ENCODE measurements at places on chromosomes 5 and 9.
A peak's percentile ranks its signal among the peaks of the same experiment; 100 is the strongest.

DNA sequence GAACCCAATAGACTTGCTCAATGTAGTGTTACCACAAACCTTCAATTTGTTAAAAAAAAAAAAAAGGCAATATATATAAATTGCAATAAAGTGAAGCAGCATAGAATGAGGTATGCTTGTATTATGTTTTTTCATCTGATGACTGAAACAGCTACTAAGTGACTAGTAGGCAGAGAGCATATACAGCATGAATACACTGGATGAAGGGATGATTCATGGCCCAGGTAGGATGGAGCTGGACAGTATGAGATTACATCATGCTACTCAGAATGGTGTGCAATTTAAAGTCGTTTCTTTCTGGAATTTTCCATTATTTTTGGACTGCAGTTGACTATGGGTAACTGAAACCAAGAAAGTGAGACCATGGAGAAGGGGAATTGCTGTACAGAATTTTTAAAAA lies 161.2 kb downstream of the GNA14 start:
- DNase-seq = no peak

- no peak for DNase-seq
Measured at GRCh38 chr5:40071870-40072269, 607.8 kb upstream of the PTGER4 start.

GRCh38 chr5:65271906-65272305 lies 209.8 kb downstream of the ADAMTS6 start:
- no peak for DNase-seq

GRCh38 chr5:150411245-150411979 lies 1.3 kb downstream of the CD74 start:
- no peak for DNase-seq

GRCh38 chr9:135671591-135672041 lies 8.5 kb downstream of the LCN9 start:
- DNase-seq = no peak

- DNase-seq = no peak
Measured at GRCh38 chr5:139462586-139463276, at the start of gene ECSCR. Gene ECSCR, minus strand, starts transcription at chr5:139462743. Its CDS starts 73 bp downstream, at chr5:139462670.

GRCh38 chr5:59609501-59610265 lies 283.8 kb downstream of the PDE4D start:
- no peak for DNase-seq

GRCh38 chr9:117747386-117747970 lies 43.3 kb downstream of the TLR4 start:
- DNase-seq = no peak

DNA sequence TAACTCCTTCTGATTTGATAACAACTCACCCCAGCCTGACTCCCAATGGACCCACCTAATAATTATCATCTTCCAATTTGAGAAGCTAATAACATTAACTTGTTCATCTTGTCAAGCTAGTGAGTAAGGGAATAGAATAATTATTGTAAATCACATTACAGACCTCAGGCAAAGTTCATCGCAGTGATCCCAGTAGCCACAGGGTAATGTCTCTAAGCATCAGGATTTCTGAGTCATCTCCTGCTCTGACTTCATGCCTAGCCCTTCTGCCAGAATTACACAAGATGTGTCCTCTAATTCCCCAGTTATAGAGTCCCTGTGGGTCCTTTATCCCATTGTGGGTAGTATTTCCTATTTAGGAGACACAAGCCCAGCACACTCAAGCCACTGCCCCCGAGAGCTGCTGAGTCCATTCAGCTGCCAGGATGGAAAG lies 365.7 kb downstream of the DEPDC1B start:
- peak; percentile 65 for DNase-seq

GRCh38 chr5:62719061-62719720 lies 140.6 kb downstream of the LRRC70 start:
- DNase-seq = no peak

GRCh38 chr9:114621975-114622609 lies 11.0 kb downstream of the TMEM268 start:
- DNase-seq = peak; percentile 26

GRCh38 chr5:123545506-123545905 lies 33.5 kb downstream of the CSNK1G3 start:
- DNase-seq = no peak

GRCh38 chr9:93599571-93600403 lies 23.4 kb downstream of the PHF2 start:
- no peak for DNase-seq

GRCh38 chr5:135993335-135993879 lies 35.4 kb upstream of the TGFBI start:
- no peak for DNase-seq

- no peak for DNase-seq
Measured at GRCh38 chr9:88766778-88767503, 224.3 kb upstream of the S1PR3 start.

DNA sequence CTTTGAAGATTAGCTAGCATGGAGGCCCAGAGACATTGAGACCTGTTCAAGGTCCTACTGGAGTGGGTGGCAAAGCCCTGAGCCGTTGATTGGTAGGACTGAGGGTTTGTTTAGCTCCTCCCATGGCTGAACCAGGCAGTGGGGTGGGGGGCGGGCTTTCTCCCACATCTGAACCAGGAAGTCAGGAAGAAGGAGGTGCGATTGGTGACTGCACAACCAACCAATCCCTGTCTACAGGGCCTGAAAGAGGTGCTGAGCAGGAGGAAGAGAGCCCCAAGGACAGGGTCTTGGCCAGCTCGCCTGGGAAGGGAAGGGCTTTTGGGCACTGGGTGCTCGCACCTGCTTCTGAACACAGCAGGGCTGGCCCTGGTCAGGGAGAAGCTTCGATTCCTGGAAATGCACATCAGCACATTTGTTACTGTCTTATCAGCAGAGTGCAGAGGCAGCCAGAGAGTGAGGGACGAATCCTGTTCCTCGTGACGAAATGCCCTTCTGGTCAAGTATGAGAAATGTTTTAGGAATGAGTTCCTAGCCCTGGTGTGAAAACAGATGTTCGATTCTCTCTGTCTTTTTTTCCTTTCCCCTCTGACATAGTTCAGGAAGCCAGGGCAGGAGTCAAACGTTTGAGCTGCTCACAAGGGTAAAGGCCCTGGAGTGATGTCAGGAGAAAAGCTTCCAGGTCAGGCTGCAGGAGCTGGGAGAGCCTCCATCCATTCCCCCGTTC lies 294.8 kb upstream of the KLF4 start:
- DNase-seq = peak; percentile 34

- DNase-seq = no peak
Measured at GRCh38 chr9:14909961-14910805, at the start of gene FREM1. Gene FREM1, minus strand, starts transcription at chr9:14910428. Its CDS starts 41,451 bp downstream, at chr9:14868977.

DNA sequence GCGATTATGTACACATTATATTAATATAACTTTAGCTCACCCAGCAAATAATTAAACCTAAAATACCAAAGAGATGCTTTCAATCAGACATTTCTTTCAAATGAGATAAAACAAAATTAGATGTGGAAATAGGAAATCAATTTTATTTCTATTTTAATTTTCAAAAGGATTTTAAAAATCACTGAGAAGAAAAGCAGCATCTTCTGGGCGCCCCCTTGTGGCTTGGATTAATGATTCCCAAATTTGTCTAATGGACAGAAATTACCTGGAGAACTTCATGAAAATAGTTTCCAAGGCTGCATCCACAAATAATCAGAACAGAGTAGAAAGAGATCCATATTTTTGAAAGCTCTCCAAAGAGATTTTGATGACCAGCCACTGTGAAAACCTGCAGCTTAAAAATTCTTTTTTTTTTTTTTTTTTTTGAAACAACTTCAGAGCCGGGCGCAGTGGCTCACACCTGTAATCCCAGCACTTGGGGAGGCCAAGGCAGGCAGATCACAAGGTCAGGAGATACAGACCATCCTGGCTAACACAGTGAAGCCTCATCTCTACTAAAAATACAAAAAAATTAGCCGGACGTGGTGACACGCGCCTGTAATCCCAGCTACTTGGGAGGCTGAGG lies 50.9 kb upstream of the CEMIP2 start:
- DNase-seq = peak; percentile 18

GRCh38 chr5:142013734-142014521 lies 1.1 kb upstream of the GNPDA1 start:
- DNase-seq = no peak

- no peak for DNase-seq
Measured at GRCh38 chr9:117549444-117549843, 134.6 kb upstream of the ASTN2 start.

DNA sequence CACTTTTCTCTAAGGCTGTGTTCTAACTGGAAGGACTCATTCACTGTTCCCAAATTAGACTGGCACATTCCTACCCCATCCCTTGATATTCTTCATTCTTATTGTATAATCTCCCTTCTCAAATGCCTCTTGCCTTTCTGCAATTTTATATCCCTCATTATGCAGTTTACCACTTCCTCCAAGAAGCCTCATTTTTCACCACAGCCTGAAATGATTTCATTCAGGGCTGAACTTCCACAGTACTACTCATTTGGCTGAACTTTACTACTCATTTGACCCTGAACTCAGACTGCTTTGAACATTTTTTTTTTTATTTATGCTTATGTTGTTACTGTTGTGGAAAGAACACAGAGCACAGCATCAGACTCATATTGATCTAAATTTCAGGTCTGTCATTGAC lies 32.7 kb downstream of the GRIA1 start:
- DNase-seq = no peak

DNA sequence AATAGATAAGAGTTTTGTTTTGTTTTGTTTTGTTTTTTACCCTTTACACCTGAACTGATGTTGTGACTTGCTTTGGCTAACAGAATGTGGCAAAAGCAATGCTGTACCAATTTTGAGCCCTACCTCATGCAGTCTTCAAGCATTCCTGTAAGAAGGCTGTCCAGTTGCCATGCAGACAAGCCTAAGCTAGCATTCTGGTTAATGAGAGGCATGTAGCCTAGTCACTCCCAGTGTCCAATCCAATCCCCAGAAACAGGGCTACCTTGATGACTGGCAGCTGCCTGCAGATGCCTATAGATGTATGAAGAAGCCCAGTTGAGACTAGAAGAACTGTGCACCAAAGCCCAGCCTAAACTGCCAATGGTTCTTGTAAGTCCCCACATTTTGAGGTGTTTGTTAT lies 9.4 kb upstream of the EFNA5 start:
- DNase-seq = no peak

DNA sequence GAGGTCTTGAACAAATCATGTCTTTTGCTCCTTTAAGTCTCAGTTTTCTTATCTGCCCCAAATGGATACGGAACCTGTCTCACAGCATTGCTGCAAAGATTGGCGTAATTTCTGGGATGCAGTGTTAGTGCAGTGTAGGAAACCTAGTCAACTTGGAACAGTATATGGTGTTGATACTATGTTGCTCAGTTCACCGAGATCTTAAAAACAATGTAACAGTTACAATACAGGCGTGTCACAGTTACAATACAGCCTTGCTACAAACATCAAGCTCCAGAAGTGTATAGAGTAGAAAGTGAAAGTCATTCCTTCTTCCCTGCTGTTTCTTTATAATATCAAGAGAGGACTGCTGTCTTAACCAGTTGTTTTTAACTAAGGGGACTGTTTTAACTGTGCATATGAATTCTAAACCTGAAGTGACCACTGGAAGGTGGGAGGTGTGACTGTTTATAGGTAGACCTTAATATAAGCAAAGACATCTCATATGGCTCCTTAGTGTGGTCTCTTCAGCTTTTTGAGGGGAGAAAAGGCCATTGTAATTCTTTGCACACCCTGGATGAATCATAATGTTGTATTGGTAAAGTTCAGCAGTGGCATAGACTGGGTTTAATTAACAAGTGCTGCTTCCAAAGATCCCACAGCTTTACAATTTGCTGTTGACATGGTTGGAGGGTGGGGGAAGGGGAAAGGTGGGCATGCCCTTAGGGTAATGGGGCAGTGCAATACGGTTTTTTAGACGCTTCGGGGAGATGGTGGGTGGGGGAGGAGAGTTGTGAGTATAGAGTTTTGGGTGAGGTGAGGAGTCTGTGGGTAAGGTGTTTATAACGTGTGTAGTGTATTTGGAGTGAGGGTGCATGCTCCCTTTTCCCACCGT lies 12.9 kb downstream of the PRRC2B start:
- no peak for DNase-seq

DNA sequence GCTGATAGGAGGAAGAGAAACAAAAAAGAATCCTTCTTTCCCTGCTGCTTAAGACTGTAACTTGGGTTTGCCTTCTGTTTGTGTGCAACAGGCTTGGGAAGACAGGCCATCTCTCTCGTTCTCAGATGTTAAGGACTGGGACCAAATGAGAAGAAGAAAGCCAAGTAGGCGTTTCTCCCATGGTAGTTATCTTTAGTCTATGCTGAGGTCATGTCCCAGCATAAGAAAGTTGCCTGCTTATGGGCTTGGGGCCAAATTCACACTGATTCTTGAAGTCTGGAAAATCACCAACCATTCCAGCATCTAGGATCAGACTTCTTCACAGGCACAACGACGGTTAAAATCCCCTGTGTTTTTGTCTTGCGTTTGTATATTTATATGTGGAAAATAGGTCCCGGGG lies 44.2 kb upstream of the PALM2AKAP2 start:
- no peak for DNase-seq

GRCh38 chr5:17978954-17979353 lies 344.7 kb downstream of the TAF11L14 start:
- DNase-seq = no peak

DNA sequence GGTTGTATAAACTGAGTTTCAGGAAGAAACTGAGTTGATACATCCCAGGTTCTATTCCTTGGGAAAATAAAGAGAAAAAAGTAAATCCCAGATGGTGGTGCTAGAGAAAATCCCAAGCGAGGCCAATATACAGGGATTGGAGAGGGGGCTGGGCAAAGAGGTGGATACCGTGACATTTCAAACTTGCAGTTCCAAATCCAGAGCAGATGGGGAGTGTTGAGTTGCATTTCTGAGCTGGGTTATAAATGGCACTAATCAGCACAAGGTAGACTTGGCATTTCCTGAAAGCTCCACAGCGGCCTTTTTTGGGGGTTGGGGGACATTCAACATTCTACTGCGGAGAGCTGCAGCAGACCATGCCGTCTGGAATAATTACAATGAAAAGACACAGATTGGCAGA lies 224.4 kb downstream of the NXNL2 start:
- no peak for DNase-seq

GRCh38 chr5:157362982-157363381 lies 97.0 kb upstream of the NIPAL4 start:
- DNase-seq = no peak

- DNase-seq = no peak
Measured at GRCh38 chr9:134325096-134325812, 1.0 kb upstream of the RXRA start.

GRCh38 chr5:181173027-181173419 lies 25.6 kb downstream of the OR2V2 start:
- no peak for DNase-seq

DNA sequence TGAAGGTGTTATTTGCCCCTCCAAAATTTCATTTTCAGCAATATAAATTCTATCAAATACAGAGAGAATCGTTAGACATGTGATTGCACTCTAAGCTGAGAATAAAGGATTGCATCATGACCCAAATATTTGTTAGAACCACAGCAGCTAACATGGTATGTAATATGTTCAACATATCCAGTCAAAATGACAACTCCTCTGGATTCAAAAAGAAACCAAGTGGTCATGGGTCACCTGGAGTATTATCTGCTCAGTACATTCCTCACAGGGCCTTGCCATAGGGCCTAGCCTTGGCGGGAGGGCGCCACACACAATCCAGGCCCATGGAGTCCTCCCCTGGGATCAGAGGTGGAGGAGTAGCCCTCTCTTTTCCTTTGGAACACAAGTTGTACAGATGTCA lies 179.2 kb downstream of the HSD17B3 start:
- no peak for DNase-seq

All from amniotic stem cell (primary cell).